GM23248 (cell line): ENCODE measurements at places on chromosomes 13 and 19.

GRCh38 chr13:25682276-25682675 lies 310.5 kb downstream of the ATP8A2 start:
- no peak for DNase-seq

GRCh38 chr19:2274185-2274711 lies 7.7 kb downstream of the PEAK3 start:
- DNase-seq: peak; percentile 51

DNA sequence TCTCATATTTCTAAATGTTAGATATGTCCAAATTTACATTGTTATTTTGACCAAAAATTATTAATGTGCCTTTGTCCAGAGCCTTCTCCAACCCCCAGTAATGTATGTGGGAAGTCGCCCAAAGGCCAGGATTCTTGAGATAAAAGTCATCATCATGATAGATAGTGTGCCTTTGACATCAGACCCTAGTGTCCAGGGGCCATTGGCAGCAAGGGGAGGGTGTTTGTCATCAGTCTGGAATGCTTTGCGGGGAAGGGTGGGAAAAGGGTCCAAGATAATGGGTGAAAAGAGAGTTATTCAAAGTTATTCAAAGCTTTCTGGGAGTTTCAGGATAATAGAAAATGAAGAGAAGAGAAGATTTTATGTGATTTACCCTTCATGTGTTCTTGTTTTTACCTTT lies 909.5 kb upstream of the GPC6 start:
- no peak for DNase-seq

DNA sequence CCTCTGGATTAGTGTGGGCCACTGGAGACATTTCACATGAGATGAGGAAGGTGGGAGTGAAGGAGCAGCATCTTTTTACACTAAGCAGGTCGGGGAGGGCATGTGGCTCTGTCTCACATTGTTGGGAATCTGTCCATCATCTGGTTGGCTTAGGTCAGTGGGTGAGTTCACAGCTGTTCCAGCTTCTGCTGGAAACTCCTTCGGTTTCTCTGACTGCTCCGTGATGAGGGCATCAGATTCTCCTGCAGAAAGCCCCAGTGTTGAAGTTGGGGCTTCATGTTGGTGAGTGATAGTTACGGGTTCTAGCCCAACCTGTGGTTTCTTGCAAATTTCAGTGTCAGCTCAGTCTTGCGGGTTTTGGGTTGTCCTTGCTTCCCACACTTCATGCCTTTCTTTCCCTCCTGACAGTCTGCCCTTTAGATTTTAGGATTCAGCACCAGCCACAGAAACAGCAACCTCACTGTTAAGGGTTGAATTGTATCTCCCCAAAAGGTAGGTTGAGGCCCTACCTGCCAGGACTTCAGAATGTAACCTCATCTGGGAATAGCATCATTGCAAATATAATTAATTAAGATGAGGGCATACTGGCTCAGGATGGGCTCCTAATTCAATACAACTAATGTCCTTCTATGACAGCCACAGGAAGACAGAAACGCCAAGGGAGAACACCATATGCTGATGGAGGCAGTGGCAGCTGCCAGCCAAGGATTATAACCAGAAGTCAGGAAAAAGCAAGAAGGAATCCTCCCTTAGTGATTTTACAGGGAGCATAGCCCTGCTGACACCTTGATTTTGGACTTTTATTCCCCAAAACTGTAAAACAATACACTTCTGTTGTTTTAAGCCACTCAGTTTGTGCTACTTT lies 7.6 kb upstream of the ALOX5AP start:
- no peak for DNase-seq

- DNase-seq: peak; percentile 28
Observed at GRCh38 chr19:40578442-40578908, 1.8 kb downstream of the SHKBP1 start.

GRCh38 chr19:31066385-31066784 lies 282.9 kb downstream of the TSHZ3 start:
- DNase-seq: peak; percentile 76

- peak; percentile 63 for DNase-seq
Observed at GRCh38 chr19:2477141-2477710, 1.3 kb downstream of the GADD45B start.

GRCh38 chr13:110311443-110312338 lies 4.6 kb downstream of the COL4A2 start:
- DNase-seq: no peak

- DNase-seq: peak; percentile 64
Observed at GRCh38 chr19:3284759-3285646, 60.5 kb downstream of the CELF5 start.

DNA sequence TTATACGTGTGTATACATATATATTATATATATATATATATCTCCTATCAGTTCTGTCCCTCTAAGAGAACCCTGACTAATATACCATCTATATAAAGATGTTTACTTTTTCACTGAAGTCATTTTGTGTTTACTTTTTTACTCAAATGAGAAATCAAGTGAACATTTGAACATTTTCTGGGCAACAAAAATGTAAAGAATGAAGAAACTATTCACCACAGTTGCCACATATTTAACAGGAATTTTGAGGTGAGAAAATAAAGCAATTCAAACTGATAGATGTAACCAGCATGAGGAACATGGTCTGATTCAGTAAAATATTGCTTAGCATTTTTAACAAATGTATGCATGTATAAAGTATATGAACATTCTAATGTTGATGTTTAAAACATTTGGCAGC lies 299.2 kb upstream of the KLHL1 start:
- no peak for DNase-seq

DNA sequence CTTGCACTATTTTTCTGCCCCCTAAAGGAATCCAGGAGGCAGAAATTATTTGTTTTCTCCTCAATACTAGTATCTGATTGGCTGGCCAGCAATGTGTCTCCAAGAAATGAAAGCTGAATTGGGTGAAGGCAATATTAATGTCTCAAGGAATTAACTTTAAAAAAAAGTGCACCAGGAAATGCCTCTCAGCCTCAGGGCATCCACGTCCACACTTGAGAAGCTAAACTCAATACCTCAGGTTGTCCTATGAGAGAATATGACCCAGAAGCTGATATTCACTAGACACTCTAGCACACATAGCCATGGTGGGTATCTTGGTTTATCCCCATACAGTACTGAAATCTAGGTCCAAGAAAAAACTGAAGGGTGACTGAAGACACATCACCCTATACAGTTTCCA lies 2.1 kb downstream of the ZNF91 start:
- peak; percentile 33 for DNase-seq

GRCh38 chr19:39112338-39112890 lies 13.2 kb upstream of the PAK4 start:
- peak; percentile 32 for DNase-seq

GRCh38 chr19:11073568-11073967 lies 15.7 kb upstream of the LDLR start:
- DNase-seq: no peak

- no peak for DNase-seq
Observed at GRCh38 chr19:811506-812048, 10.2 kb downstream of the PLPPR3 start.

GRCh38 chr13:39571502-39572092 lies 31.4 kb downstream of the LHFPL6 start:
- no peak for DNase-seq

GRCh38 chr13:23787464-23787863 lies 101.7 kb downstream of the MIPEP start:
- no peak for DNase-seq

GRCh38 chr19:32387701-32388392 lies 17.7 kb upstream of the DPY19L3 start:
- peak; percentile 83 for DNase-seq

DNA sequence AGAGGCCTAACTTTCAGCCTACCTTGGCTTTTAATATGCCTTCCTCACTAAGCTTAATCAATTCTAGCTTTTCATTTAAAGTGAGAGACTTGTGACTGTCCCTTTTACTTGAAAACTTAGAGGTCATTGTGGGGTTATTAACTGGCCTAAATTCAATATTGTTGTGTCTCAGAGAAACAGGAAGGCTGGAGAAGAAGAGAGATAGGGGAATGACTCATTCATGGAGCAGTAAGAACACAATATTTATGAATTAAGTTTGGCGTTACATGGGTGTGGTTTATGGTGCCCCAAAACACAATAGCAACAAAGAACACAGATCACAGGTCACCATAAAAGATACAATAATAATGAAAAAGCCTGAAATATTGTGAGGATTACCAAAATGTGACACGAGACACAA lies 612.1 kb downstream of the TBC1D4 start:
- DNase-seq: peak; percentile 10

DNA sequence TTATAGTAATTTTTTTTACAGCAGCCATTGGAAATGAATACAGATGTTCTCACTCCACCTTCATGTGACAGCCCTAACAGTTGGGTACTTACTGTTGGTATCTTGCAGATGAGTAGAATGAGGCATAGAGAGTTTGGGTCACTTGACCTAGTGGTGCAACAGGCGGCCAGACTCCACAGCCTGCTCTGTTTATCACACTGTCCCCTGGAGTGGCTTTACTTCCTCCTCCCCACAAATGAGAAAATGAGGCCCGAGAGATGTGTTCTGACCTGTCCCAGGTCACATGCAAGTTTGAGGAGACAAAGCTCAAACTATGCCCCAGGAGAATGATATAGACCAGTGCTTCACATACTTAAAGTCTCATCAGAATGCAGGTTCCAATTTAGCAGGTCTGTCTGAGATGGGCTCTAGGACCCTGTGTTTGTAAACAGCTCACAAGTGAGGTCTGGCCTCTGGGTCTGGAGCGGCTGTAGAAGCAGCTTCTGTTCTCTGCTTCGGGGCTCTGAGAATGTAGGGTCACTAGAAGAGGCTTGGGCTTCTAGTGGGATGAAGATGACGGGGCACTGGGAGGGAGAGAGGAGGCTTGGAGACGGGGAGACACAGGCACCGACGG lies 37.4 kb upstream of the RCBTB2 start:
- no peak for DNase-seq

DNA sequence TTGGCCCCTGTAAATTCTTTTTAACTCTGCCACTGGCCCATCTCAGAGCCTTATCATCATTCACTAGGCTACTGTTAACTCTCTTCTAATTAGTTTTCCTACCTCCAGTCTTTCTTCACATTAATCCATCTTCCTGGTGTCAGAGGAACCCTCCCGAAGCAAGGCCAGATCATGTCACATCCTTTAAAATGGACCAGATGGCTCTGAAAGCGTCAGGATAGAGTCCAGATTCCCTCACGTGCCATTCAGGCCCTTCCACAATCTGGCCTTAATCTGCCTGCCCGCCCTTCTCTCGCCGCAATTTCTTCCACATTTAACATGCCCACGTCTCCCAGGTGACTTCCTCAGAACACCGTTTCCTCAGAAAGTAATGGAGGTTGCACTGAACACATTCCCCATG lies 86.5 kb downstream of the RFC3 start:
- DNase-seq: no peak

- DNase-seq: peak; percentile 48
Observed at GRCh38 chr19:7067716-7068115, 1.8 kb upstream of the ZNF557 start.

DNA sequence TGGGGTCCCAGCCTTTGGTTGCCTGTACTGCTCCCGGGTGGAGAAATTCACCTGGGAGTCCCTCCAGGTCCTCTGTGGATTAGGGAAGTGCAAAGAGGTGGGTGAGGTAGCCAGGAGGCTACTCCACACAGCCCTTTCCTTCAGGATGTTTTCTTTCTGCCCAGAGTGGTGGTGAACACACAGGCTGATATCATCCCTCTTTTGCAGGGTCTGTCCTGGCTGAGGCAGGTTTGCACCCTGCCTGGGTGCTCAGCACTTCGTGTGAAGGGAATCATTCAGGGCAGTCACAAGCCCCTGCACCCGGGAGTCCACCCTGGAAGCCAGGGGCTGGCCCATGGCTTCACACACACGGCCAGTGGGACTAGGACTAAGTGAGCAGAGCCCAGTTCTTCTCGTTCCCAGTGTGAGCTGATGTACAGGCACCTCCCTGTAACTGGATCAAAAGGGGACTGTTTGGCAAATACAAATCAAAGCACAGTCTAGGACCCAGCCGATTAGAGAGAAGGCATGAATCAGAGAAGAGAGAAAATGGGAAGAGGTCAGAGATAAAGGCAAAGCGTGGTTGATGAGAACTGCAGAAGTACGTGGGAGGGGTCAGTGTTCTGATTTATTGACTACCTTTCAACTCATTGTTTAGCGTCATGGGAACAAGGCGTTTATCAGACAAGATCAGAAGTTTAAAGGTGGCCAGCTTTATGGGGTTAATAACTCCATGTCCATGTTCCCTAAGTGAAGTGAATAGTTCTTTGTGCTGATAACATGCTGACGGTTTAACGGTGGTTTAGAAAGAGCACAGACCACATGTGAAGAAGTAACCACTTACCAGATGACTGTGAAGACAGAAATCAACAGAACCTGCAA lies 30.4 kb upstream of the SPATA13 start:
- no peak for DNase-seq

GRCh38 chr19:2462635-2463421 lies 6.1 kb upstream of the LMNB2 start:
- DNase-seq: peak; percentile 98

DNA sequence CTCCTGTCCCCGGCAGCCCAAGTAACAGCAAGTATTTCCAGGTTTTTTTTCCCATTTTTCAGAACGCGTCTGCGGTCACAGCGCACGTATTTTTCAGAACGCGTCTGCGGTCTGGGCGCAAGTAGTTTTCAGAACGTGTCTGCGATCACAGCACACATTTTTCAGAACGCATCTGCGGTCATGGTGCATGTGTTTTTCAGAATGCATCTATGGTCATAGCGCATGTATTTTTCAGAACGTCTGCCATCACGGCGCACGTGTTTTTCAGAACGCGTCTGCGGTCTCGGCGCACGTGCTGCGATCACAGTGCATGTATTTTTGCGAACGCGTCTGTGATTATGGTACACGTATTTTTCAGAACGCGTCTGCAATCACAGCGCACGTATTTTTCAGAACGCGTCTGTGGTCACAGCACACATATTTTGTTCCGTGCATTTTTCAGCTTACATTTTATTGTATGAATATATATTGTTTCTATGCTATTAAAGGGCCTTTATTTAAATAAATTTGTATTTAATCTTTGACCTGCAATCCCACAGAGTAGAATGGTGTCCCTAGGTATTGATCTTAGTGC lies 19.7 kb downstream of the ATP4B start:
- DNase-seq: no peak

DNA sequence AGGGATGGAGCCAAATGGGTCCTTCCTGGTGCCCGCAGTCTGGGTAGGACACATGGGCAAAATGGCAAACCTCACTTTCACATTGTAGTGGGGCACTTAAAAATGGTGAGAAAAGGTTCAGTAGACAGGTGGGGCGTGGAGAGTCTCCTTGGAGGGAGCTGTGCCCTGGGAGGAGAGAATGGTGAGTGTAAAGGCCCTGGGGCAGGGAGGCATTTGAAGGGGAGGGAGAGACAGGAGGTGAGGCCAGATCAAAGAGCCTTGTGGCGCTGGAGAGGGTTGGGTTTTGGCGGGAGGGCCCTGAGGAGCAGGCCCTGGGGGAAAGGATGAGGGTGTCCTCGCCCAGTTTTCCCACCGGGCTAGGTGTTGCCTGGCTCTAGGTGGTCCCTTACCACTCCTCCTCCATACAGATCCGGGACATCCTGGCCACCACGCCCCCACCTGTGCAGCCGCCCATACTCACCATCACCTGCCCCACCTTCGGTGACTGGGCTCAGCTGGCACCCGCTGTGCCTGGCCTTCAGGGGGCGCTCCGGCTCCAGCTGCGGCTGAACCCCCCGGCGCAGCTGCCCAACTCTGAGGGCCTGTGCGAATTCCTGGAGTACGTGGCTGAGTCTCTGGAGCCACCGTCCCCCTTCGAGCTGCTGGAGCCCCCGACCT lies 6.3 kb downstream of the MAP1S start:
- no peak for DNase-seq

- no peak for DNase-seq
Observed at GRCh38 chr13:100988921-100989320, 314.3 kb upstream of the TMTC4 start.
